ENCODE measurements at places on chromosomes 3 and 15. TPM values are rescaled to one million over a fixed set of nuclear protein-coding genes. Genes with fewer than 3 reads are reported as not detected.

The DNAJA4 gene
- total RNA-seq: 53.7 TPM

DNA sequence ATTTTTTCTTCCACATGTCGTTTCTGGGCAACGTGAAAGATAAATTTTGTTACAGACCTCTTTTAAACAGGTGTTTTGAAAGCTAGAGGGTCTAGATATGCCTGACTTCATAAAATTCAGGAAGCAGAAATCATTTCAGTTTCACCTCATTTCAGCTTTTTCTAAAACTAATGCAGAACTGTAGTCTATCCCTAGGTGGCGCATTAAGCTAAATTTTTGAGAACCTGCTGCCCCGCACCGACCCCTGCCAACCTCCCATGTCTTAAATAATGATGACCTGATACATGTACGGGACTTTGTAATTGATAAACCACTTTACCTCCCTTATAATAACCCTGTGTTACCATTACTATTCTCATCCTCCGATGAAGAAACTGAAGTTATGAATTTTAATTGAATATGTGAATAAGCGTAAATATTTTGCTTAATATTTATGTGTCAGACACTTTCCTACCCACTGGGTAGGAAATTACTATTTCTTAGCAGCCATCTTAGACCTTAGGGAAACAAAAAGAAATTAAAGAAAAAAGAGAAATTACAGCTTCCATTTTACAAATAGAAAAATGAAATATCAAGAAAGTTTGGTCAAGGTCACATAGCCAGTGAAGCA is 78.7 kb upstream of the GCNT3 start:
- peak; percentile 52 for DNase-seq

- no peak for DNase-seq
Measured at GRCh38 chr3:194739498-194740284, 54.0 kb downstream of the FAM43A start.

The FBXO45 gene
- total RNA-seq: 16.0 TPM

DNA sequence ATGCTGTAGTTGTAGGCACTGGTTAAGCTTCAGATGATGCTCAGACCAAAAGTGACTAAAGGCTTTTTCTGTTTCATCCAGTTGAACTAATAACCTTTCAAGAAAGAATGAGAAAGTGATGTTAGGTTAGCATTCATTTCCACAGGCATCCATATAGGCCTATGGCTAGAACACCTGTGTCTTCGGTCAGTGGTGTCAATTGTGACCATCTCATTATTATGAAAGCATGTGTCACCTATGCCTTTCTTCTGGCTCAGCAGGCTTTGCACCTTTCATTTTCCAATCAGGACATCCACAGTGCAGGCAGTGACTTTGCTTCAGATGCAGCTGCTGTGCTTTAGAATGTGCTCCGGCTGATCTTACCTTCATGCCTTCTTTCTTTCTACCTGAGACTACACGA is 57.9 kb downstream of the B3GNT5 start:
- DNase-seq: no peak

The CACNA2D2 gene
- total RNA-seq: 4.3 TPM

GRCh38 chr3:177197727-177198460 is 612 bp upstream of the TBL1XR1 start:
- DNase-seq: no peak

GRCh38 chr15:97881346-97881965 is 79.0 kb upstream of the ARRDC4 start:
- no peak for DNase-seq

The ZNF197 gene
- total RNA-seq: 28.8 TPM

DNA sequence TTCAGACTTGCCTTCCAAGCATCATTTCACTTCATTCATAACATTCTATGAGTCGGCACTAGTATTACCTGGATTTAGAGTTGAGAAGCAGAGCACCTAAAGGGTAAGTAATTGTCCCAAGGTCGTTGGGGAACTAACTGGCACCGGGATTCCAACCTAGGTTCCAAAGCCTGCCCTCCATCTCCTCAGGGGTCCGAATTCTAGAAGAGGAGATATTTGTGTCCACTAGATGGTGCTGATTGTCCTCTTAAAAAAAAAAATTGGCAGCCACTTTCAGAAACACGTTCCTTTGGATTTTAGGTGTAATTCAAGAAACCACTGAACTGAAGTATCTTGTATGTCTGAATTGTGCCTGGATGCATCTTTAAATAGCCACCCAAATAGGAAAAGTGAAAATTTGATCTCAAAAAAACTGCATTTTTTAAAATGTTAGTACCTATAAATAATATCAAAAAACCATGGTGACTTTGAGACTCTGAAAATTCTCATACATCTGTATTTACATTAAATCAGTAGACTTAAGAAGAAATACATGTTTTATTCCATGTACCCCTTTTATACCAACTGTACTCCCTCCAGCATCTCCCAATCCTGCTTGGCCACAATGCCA is 3.9 kb upstream of the FSIP1 start:
- peak; percentile 82 for DNase-seq

- no peak for DNase-seq
Measured at GRCh38 chr3:84961011-84961410, 2.2 kb downstream of the CADM2 start.

GRCh38 chr3:122640437-122640999 is 40.1 kb upstream of the PARP14 start:
- DNase-seq: no peak

GRCh38 chr3:32818970-32819511 is 1.2 kb downstream of the TRIM71 start:
- no peak for DNase-seq

DNA sequence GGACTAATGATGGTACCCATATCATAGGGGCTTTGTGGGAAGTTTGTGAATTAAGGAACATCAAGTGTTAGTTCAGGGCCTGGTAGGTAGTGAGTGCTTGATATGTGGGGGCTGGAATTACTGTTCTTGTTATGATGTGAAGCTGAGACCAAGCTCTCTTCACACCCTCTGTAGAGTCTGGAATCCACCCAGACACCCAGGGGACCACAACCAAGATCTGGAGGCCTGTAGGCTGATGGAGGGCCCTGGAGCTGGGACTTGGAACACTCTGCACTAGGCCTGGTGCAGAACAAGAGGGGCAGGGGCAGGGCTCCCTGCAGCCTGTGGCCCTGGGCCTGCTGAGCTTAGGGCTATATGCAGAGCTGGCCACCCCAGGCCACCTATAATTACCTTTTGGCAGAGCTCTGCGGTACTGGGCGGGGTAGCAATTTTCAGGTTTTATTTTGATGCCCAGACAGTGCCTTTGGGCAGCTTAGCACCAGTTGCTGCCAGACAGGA is 13.1 kb upstream of the PRKCD start:
- DNase-seq: no peak

DNA sequence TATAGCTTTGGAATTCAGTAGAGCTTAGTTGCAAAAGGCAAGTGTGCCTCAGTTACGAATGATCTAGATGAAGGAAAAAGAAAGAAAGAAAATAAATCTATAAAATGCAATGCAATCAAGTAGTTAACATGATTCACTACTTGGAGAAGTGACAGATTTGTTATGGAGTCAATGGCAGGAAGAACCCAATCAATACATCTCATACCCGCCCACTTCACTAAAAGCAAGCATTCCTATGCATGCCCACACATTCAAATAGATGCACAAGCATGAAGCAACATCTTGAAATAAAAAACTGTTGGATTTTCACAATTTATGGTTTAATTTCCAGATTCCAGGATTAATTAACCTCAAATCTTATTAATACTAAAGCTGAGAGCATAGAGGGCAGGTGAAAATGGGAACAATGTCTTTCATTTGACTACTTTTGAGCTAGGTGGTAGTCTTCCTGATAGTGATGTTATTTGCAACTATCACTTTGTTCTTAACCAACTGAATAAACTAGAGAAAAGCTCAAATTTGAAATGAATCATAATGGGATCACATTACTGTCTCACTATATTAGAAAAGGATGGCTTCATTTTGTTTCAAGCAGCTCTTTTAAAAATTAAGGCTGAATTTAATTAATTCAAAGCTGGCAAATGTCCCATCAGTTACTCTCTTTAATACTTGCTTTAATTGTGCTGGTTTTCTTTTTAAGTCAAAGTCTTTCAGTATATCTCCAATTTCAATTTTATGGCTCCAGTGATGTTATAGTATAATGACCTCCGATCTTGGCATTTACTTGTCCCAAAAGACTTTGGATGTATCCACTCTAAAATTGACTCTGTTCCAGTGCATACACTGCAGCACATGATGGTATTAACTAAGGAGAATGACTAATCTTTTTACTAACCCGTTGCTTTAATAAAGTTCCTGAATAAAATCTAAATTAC is 46.7 kb upstream of the CCDC50 start:
- peak; percentile 3 for DNase-seq

The SPINK8 gene
- not detected for total RNA-seq

The HACD3 gene
- total RNA-seq: 50.7 TPM

DNA sequence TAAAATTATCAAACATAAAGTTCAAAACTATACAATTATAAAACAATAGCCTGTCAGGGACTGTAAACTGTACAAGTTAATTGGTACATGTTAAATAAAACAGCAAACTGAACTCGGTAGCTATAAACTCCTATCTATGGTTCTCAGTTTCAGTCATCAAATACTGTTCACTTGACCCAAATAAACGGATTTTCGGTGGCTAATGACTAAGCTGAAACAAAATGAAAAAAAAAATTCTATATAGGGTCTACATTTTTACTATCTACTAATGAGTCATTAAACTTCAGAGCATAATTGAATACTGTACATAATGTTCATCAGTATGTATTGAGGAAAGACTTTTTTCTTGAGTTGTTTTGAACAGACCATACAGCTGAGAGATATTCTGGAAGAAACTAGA is 6.6 kb downstream of the PROK2 start:
- no peak for DNase-seq

DNA sequence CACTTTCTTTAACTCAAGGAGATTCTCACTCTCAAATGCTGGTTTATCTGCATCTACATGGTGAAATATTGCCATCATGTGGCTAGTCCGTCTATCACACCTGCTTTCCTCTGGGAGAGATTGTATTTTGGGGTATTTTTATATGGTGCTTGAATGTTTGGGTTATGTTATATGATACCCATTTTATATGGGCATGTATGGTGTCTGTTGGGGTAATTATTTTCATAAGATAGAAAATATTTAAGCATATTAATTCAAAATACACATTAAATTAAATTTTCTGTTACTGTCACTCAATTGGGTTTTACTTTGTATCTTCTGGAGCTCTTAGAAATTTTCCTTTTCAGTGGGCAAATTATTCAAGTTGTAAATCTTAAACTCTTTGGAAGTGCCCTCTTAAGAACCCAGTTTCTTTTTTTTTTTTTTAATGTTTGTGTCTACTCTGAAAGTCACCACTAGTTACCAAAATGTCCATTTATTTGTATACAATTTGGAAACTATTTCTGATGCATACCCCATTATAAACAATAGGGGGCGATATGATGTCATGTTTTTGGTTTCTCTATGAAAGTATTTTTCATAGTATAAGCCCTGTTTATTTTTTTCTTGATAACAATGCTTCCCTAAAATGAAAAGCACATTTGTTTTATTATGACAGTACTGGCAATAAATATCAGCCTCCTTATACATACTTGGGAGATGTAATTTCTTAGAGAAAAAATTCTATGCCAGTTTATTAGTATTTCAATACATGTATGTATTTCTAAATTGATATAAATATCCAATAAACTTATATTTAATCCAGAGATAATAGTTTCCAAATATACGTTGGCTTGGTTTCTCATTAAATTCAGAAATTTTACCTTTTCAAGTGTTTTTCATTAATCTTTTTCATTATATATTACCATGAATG is 36.1 kb upstream of the PLSCR5 start:
- peak; percentile 54 for DNase-seq

GRCh38 chr15:99632521-99632920 is 66.7 kb downstream of the MEF2A start:
- DNase-seq: no peak

The SLC9C1 gene
- total RNA-seq: 3.2 TPM

- no peak for DNase-seq
Measured at GRCh38 chr3:40713306-40713705, 188.5 kb downstream of the ZNF621 start.

The UBA7 gene
- 17.4 TPM for total RNA-seq

- DNase-seq: no peak
Measured at GRCh38 chr3:149581248-149581647, 76.6 kb downstream of the WWTR1 start.

DNA sequence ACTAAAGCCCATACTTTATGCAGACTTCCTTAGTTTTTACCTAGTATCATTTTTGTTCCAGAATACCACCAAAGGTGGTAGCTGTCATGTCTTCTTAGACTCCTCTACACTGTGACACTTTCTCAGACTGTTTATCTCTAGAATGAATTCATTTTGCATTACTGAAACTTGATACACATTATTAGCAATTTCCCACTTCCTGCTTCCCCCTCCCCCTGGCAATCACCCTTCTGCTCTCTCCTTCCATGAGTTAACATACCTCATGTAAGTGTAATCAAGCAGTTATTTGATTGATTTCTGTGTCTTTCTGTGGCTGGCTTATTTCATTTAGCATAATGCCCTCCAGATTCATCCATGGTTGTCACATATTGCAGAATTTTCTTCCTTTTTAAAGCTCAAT is 204.9 kb downstream of the STAG1 start:
- no peak for DNase-seq

DNA sequence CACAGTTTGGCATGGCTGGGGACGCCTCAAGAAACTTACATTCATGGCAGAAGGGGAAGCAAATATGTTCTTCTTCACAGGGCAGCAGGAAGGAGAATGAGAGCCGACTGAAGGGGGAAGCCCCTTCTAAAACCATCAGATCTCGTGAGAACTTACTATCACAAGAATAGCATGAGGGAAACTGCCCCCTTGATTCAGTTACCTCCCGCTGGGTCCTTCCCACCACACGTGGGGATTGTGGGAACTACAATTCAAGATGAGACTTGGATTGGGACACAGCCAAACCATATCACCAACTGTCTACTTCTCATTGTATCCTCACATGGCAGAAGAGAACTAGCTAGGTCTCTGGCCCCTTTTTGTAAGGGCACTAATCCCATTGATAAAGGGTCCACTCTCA is 30.5 kb downstream of the CCDC32 start:
- DNase-seq: no peak

DNA sequence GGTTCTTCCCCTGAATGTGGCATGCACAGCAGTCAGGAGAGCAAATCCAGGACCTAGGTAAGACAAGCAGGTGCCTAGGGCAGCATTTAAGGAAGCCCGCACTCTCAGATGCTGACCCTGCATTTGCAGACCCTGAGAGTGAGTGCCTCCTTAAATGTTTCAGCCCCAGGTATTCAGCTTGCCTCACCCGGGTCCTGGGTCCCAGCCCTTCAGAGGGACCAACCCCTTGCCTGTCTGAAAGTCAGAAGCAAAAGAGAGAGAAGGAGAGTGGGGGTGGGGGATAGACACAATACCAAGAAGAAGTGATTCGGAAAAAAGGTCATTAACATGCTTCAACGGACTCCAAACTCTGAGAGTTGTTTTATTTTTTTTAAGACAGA is 75.0 kb downstream of the MEGF11 start:
- DNase-seq: no peak

The NR1I2 gene
- not detected for total RNA-seq

GRCh38 chr3:51397392-51397791 is 6.3 kb downstream of the RBM15B start:
- DNase-seq: no peak

Measured in tongue (tissue), 3 donors.